GM12892 (cell line): ENCODE measurements at places on chromosomes 3 and 15.

- DNase-seq, result no peak
Observed at GRCh38 chr3:37474901-37475331, 300.5 kb upstream of the LRRFIP2 start.

DNA sequence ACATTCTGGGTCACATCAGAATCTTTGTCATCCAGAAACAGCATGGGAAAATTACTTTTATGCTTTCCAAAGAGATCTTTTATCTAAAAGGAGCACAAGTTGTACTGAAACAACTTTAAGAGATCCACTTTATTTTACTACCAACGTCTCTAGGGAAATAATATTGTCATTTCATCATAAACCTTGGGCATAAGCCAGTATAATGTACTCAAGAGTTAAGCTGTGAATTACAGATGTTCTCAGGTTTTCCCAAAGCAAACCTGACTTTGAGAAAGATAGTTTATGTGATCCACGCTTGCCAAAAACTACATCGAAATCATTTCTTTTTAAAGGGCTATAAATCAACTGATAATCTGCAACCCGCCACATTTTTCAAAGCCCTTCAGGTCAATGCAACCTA is 124.1 kb upstream of the CRBN start:
- DNase-seq, result no peak

GRCh38 chr3:122091602-122092295 is 36.6 kb downstream of the CD86 start:
- DNase-seq, result no peak

DNA sequence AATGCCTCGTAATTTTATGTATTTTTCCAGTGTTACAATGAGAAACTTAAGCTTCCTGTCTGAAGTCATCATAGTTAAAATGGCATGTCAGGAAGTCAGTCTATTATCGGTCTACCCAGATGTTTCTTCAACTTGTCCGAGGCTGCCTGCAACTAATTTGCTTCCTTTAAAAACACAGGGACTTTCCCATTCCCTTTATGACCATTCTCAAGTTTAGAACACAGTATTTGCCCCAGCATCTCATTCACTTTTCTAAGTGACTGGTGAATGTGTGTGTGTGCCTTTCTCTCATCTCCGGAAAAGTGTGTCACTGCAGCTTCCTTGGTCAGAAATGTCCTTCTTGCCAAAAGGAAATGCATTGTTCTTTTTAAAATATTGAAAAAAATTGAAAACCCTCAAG is 466.6 kb downstream of the RAP2B start:
- no peak for DNase-seq

DNA sequence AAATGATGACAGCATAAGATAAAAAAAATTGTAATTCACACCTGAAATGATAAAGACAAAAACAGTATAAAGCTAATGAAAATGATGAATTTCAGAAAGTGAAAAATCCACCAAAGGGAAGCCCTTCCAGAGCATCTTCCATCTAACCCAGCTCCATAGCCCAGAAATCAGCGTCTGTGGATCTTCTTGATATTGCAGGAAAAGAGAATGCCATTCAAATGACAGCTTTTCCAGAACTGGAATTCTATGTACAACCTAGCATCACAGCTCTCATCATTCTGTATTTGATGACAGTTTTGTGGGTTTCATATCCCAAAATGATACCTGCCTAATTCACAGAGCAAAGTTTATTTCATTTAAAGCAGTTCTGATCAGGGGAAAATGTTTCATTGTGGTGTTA is 267.3 kb downstream of the FHIT start:
- DNase-seq, result no peak

DNA sequence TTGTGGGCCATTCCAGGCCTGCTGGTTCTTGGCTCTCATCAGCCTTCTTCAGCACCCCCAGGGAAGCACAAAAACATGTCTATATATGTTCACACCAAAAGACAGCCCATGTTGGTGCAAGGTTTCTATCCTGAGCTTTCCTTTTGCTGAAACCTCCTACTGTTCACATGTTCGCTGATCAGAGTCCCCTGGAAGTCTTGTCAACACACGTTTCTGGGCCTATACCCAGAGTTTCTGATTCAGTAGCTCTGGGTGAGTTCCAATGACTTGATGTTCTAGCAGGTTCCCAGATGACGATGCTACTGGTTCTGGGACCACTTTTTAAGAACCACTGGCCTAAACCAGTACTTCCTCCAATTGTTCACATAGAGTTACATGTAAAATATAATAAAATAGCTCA is 46.0 kb downstream of the SUCNR1 start:
- no peak for DNase-seq
